ENCODE measurements at places on chromosomes 3 and 15.

DNA sequence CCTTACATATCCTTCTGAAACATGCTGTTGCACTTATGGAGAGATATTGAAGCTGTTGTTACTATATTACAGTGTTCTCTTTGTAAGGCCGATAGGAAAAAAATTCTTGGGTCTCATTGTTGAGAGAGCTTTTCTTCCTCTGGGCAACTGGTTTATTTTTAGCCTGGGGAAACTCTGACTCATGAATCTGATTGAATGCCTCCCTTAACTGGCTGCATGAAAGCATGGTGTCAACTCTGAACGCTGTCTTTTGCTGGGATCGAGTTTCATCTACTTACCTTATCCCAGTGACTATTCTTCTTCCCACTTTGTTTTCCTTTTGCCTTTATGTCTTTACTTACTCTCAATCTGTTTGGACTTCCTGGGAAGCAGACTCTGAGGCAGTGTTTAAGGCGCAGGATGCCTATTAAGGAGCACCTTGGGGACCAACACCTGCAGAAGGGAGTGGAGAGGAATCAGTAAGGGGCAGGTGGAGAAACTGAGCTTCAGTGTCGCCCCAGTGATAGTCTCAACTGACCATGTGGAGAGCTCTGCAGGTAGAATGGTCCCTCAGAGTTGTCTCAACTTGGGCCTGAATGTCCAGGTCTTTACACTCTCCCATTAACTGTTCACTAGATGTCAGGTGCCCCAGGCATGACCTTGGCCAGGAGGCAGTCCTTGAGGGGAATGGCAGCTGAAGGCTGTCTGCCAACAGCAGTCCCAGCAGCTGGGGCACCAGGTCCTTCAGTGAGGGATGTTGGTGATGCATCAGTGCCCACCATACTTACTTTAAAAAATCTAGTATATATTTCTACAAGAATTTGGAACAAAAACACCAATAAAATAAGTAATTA lies 88.9 kb upstream of the CCNL1 start:
- no peak for ATAC-seq

DNA sequence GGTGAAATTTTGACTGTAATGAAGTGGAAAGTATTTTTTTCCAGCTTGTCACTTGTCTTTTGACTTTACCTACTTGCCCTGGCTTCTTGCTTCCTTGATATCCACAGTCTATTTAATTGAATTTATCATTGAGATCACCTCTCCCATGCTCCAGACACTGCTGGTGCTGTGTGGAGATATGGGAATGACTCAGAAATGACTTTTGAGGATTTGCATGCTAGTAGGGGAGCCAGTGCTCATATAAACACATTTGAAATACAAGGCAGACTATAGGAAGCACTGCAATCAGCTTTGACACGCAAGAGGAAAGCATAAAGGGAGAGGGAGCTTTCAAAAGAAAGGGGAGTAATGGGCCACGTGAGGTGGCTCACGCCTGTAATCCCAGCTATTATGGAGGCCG lies 7.3 kb upstream of the TRPM1 start:
- ATAC-seq = no peak

GRCh38 chr3:105826778-105827634 lies 41.8 kb downstream of the CBLB start:
- peak; percentile 34 for ATAC-seq

DNA sequence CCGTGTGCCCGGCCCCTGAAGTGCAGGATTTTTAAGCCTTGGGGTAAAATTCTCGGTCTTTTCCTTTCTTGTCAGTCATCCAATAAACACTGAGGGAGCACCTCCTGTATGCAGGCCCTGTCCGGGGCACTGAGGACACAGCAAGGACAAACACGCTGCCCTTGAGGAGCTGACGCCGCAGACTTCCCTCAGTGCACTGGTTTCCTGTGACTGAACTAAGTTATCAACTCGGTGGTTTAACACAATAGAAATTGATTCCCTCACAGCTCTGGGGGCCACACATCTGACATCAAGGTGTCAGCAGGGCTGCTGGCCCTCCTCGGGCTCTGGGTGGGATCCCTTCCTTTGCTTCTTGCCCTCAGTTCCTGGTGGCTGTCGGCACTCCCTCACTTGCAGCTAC lies 65.1 kb downstream of the ZNF445 start:
- no peak for ATAC-seq

- ATAC-seq = peak; percentile 58
These were observed at the start of gene LRRN1 for GRCh38 chr3:3799173-3800079. LRRN1 (plus strand) TSS chr3:3799431; CDS start chr3:3844642, 45,211 bp downstream.

GRCh38 chr3:179067839-179068238 lies 3.8 kb downstream of the ZMAT3 start:
- no peak for ATAC-seq

- ATAC-seq = no peak
These were observed 166.0 kb downstream of the DPH6 start for GRCh38 chr15:35379972-35380371.

- ATAC-seq = no peak
These were observed 667 bp upstream of the ACOX2 start for GRCh38 chr3:58537412-58538301.

- no peak for ATAC-seq
These were observed 40.6 kb upstream of the BOC start for GRCh38 chr3:113170771-113171170.

DNA sequence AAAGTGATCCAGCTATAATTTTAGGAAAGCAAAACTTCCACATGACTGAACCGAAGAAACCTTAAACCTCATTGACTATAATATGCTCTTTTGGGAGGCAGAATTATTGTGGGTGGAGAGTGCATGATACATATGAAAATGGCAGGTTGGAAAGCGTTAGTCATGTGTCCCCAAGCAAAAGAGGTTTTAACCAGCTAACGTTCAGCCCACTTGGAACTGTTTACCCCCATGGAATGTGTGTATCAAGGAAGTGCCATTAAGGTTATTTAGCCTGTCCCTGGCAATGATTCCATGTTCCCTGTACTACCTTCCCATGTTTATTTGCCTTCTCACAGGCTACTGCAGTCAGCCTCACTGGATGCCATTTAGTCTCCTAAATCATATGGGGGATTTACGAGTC lies 44.1 kb upstream of the LRRC58 start:
- no peak for ATAC-seq

DNA sequence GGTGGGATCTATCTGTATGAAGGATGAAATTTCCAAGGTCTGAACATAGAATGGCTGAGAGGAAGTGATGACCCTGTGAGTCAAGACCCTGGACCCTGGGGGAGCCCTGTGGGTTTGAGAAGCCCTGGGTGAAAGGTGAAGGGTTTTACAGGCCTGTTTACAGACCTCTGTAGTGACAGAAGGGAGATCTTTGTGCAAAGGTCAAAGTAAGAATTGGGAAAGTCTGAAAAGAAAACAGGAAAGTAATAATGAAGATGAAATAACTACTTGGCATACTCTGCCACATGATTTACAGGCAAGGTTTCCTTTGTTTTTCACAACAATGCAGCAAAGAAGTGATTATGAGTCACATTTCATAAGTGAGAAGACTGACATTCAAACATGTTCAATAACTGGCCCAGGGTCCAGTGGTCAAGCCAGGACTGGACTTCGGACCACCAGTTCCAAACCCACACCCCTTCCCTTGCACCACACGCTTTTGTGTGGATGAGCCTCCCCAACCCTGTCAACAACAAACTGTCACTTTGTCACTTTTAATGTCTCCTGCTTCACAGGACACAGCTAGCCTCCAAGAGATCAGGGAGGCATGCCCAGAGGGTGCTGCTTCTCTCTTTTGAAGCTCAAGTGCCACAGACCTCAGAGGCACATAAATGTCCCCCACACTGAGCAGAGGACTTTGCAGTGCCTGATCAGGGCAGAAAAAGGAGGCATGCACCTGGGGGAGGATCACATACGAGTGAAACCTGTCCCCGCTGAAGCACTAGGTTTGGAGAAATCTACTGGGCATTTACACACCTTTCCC lies 21.5 kb downstream of the CD86 start:
- ATAC-seq = peak; percentile 19

- no peak for ATAC-seq
These were observed 2.5 kb downstream of the TMEM212 start for GRCh38 chr3:171845481-171846284.

DNA sequence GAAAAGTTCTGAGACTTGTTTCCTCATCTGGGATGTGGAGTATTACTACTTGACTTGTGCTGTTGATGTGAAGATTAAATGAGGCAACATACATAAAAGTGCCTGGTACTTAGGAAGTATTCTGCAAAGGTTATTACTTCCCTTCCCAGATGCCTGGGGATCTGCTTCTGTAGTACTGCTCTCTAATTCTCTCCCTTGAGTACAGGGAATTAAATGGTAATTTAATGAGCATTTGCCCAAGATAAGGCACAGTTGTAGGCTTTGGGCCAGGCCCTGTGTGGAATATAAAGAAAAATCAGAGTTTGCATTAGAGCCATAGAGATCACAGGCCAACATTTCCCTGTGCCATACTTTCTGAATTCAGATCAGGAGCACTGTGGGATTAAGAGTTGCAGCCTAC lies 84.4 kb downstream of the LARS2 start:
- no peak for ATAC-seq

GRCh38 chr3:50167841-50168209 lies 12.7 kb downstream of the SEMA3F start:
- ATAC-seq = no peak

DNA sequence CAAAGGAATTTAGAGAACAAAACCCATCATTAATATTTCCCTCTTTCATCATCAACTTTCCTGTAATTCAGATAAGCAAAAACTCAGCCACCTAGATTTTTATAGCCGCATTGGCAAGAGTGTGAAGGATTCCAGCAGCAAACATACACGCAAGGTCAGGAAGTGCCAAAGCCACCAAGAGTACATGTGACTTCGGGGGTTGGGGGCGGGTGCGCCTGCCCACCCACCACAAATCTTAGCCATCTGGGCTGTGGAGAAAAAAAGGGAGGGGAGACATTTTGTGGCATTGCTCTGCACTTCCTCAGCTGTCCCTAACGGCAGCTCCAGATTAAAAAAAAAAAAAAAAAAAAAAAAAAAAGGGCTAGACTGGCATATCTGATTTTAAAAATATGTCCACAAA lies 148.4 kb downstream of the TNIK start:
- ATAC-seq = no peak

GRCh38 chr3:143754090-143754489 lies 94.2 kb downstream of the SLC9A9 start:
- no peak for ATAC-seq

- ATAC-seq = no peak
These were observed 65.6 kb downstream of the SPSB4 start for GRCh38 chr3:141116721-141117120.

GRCh38 chr3:11138371-11138770 lies 15.9 kb upstream of the HRH1 start:
- no peak for ATAC-seq

- no peak for ATAC-seq
These were observed 514.4 kb upstream of the PROK2 start for GRCh38 chr3:72299321-72299802.

DNA sequence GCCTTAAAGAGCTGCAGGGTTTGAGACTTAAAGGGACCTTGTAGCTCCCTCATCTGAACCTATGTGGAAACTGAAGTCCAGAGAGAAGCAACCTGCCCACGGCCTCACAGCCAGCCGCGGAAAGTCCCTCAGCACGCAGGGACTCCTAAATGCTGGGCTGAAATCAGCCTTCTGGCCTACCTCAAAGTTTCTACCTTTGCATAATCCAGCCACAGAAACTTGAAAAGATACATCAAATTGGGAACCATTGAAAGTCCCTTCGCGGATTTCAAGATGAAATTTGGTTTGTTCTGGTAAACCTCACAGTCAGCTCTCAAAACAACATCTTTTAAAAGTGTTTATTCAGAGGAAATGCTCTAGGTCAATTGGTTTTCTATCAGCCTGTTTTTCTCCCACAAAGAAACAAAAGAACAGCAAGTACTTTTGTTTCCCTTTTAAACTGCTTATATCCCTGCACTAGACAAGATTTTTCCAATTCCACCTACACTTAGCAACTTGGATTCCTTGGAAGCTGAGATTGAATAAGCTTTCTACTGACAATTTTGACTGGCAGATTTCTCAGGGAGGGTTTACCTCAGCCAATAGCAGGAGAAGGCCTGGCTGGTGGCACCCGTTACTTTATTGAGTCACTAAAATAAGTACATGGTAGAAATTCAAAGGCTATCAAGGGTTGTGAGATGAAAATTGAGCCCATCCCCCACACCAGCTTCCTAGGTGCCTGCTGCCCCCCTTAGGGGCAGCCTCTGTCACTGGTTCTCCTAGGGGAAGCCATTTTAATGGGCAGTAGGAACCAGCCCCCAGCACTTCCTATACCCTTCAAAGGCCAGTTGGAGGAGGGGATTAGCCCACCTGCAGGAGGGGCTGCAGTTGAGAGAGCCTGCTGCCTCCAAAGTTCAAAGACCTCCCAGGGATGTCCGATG lies 171.2 kb downstream of the ADAMTS17 start:
- ATAC-seq = no peak

GRCh38 chr3:119669906-119670570 lies 7.2 kb downstream of the COX17 start:
- no peak for ATAC-seq

GRCh38 chr3:24225385-24225950 lies 269.2 kb downstream of the THRB start:
- ATAC-seq = no peak

- peak; percentile 92 for ATAC-seq
These were observed 31.8 kb upstream of the RASA2 start for GRCh38 chr3:141454906-141455602.

- no peak for ATAC-seq
These were observed 94.9 kb upstream of the NSMCE3 start for GRCh38 chr15:29364426-29365078.

DNA sequence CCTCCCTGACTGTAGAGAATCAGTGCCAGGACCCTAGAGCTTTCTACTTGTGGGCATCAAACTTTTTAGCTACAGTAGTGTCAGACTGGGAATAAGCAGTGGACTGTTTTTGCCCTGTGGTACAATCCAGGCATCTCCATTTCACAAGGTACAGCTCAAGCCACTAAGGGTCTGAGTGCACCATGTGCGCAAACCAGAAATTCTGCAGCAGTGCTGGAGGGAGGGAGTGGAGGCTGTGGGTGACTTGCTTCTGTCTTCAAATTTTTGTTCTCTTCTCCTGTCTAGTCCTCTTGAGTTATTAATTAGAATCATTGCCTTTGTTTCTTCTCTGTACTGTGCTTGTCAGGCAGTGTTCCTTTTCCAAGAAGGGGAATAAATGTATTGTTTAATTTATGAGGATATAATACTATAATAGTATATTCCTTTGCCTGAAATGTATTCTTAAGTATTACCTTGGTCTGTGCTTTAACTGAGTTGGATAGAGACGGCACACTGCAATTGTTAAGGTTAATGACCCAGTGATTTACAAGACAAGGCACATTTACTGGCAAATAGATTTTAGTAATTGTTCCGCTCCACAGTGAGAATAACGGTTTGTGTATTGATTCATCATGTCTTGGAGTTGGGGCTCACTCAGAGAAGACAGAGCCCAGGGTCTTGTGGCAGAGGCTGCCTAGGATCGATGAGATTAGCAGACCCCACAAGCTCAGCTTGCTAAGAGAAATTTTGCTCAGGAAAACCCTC lies 390.6 kb upstream of the CFAP20DC start:
- ATAC-seq = no peak

GRCh38 chr3:162295323-162295983 lies 798.8 kb downstream of the OTOL1 start:
- no peak for ATAC-seq

DNA sequence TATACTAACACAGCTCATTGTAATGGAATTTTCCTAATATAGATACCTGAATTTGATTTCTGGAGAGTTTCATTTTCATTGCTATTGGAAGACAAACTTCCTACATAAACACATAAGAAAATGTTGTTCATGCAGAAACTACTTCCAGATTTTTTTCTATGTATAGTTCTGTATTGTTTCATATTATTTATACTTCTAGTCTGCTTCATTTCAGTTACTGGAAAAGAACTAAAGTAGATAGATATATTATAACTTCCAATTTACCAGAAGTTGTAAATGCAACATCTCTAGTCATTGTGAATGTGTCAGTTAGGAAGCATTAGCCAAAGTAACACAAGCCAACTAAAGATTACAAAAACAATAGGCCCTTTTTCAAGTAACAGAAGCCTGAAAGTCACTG lies 147.3 kb upstream of the ZNF385D start:
- no peak for ATAC-seq
